GOT3 (cell line): ENCODE measurements at places on chromosomes 7 and 10.

DNA sequence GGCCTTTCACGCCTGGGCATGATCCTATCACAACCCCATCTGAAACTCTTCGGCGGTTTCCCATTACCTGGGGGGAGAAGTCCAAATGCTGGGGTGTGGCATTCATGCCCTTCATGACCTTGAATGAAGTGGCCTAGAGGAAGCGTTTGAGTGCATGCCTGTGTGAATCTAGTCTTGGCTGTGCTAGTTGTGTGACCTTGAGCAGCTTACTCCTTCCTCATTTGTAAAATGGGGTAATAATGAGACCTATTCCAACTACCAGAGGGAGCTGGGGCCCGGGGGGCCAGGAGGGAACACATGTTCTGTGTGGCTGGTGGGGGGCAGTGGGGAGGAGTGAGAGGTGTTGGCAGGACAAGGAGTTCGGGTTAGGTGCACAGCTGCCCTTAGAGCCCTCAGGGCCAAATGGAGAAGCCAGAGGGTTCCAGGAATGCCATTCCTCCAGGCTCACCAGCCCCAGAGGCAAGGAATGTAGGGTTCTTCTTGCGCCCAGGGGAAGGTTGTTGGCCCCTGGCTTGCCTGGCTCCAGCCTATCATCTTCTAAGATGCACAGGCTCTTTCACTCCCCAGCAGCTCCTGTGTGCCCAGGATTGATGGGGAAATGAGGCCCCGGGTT is 21.3 kb upstream of the TBRG4 start:
- DNase-seq, result no peak

DNA sequence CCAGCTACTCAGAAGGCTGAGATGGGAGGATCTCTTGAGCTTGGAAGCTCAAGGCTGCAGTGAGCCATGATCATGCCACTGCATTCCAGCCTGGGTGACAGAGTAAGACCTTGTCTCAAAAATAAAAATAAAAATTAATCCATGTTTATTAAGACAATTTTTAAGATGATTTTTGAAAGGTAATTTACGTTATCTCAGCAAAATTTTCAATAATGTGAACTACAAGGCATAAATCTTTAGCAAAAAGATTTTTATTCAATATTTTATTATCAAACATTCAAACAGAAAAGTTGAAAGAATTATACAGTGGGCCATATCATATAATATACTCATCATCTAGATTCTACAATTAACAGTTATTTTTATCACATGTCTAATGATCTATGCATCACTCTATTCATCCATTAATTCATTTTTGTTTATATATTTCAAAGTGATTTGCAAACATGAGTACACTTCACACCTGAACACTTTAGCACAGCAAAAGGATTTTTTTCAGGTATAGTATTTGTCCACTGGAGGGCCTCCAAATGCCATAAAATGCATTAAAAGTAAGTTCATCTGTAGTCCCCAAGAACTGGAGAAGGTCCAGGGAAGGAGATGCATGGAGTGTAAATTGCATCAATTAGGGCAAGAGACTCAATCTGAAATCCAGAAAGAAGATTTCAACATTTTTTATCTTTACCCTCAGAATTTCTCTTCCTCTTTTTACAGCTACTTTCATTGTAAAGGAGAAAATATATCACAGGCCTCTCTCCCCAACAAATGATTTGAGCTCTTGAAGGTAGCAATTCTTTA is 38.6 kb upstream of the RSBN1L start:
- no peak for DNase-seq

GRCh38 chr10:133104068-133104962 is 16.6 kb downstream of the ADGRA1 start:
- no peak for DNase-seq

GRCh38 chr7:151715666-151716315 is 161.1 kb downstream of the PRKAG2 start:
- DNase-seq, result no peak
